ENCODE measurements at places on chromosomes 1 and 21.

GRCh38 chr1:238499021-238499420 lies 608.3 kb upstream of the ZP4 start:
- DNase-seq: peak; percentile 49

- no peak for DNase-seq
Measured at GRCh38 chr1:37861151-37861550, 1.8 kb upstream of the MTF1 start.

DNA sequence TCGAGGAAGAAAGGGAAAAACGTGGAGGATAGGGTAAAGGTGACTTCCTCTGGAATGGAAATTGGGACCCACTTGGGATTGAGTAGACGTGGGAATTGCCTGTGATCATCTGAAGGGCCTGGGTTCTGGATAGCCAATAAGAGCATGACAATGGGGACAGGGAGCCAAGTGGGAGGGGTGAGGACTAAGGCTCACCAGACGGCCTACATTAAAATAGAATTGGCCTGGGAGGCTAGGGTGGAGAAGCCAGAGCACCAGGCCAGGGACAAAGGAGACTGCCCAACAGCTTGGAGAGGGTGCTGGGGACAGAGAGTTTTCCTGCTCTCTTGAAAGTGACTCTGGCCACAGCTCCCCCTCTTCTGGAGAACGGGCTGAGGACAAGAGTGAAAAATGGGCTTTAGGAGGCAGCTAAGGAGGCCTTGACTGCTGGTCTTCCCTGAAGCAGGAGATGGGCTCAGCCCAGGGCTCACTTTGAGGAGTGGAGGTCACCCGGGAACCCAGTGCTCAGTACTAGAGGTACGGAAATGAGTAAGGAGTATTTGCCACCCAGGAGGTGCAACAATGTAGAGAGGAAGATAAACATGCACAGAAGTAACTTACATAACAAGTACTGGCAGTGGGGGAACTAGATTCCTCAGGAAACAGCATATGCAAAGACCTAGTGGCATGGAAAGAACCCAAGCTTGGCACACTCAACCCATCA lies 18.8 kb downstream of the INKA2 start:
- no peak for DNase-seq

GRCh38 chr21:25186273-25186672 lies 421.0 kb downstream of the MRPL39 start:
- DNase-seq: no peak

DNA sequence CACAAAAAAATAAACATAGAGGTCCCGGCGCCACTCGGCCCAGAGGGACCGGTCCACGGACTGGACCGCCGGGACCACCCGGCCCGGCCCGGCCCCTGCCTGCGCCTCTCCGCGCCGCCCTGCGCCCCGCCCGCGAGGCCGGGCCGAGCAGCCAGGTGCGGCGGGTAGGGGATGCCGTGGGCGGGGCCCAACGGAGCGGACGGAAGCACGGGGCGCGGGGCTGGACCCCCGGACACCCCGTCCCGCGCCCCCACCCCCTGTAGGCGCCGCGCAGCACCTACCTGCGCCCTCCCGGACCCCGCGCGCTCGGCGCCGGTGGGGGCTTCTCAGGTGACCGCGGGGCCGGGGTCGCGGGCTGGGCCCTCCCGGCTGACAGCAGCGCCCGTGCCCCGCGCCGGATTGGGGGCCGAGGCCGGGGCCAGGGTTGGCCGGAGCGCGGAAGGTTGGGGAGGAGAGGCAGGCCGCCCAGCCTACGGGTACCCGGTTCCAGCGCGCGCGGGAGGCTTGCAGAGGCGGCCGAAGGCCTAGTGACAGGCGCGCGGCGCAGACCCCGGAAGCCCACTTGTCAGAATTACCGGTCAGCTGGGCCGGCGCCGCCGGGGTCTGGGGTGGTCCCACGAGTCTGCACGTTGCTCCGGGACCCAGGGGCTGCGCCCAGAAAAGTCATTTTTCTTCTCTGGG lies 351.9 kb upstream of the CAMK1G start:
- no peak for DNase-seq
